ENCODE measurements at places on chromosomes 13 and 19.

- no peak for DNase-seq
Measured at GRCh38 chr19:802498-803098, 5.3 kb downstream of the PTBP1 start.

DNA sequence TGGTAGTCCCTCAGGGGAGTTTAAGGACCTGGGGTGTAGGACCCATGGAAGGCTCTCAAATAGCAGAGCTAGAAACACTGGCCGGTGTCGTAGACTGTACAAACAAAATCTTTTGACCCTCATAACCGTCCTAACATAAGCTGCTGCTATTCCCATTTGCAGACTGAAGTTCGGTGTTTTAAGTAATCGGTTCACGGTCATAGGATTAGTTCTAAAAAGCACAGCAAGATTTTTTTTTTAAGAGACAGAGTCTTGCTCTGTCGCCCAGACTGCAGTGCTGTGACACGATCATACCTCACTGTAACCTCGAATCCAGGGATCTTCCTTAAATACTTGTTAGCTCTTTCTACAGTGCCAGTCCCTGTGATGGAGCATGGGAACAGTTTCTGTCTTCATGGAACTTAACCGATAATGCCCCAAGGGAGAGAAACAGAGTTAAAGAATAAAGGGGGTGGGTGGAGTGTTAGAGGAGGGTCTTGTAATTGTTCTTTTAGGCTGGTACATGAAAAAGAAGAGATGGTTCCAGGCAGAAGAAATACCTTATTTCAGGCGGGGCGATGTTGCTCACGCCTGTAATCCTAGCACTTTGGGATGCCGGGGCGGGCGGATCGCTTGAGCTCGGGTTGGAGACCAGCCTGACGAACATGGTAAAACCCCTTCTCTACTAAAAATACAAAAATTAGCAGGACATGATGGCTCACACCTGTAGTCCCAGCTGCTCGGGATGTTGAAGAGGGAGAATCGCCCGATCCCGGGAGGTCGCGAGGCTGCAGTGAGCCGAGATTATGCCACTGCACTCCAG is 475 bp upstream of the ZC3H4 start:
- DNase-seq = no peak

- DNase-seq = no peak
Measured at GRCh38 chr13:80430561-80430960, 89.6 kb upstream of the SPRY2 start.

DNA sequence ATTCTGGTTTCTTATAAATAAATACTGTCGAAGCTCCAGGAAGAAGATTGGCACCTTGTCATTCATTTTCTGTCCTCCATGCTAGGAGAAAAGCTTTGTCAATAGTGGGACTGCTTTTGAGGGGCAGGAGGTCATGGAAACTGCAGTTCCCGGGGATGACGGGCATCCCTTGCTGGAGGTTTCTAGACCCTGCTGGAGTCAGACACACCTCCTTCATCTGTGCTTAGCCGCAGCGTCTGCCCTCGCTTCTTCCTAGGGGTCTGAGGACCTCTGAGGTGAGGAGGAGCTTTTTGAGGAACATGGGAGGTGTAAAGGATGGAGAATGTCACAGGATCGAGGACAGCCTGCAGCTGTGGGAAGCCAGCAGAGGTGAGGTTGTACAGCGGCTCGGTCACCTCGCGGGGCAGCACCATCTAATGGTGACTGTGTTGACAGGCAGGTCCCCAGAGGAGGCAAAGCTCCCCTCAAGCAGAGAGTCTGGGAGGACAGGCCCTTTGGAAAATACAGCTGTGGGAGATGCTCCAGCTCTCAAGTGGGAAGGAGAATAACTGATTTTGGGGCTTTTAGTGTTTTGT is 172.7 kb upstream of the RNF113B start:
- peak; percentile 19 for DNase-seq

DNA sequence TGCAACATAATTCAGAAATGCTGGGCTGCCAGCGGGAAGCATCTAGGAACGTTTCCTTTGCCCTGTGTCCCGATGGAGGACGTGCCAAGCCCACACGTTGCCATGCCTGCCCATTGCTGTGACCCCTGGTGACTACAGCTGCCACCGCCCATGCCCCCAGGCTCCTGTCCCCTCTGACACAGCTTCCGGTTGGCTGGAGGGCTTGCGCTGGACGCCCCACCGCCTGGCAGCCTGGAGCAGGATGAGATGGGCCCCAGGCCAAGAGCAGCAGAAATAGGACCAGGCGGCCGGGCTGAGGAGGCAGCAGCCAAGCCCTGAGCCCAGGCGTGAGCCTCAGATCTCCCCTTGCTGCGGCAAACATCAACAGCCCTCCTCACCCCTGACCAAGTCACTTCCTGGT is 125.9 kb downstream of the COL4A2 start:
- no peak for DNase-seq

DNA sequence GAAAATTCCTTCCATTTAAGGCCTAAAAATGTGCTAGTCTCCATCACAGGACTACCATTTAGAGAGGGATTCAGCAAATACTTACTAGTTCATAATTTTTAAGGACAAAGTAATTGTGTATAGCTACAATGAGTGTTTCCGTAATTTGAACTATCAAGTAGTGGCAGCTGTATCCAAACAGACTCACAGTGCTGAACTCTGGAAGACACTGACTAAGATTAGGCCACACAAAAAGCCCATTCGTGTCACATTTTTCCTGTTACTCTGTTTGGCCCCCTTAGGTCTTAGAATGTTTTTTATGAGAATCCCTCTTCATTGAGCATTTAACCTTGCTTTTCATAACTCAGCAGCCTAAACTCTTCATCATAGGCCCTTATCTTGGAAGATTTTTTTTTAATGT is 731.2 kb upstream of the PCDH9 start:
- no peak for DNase-seq

DNA sequence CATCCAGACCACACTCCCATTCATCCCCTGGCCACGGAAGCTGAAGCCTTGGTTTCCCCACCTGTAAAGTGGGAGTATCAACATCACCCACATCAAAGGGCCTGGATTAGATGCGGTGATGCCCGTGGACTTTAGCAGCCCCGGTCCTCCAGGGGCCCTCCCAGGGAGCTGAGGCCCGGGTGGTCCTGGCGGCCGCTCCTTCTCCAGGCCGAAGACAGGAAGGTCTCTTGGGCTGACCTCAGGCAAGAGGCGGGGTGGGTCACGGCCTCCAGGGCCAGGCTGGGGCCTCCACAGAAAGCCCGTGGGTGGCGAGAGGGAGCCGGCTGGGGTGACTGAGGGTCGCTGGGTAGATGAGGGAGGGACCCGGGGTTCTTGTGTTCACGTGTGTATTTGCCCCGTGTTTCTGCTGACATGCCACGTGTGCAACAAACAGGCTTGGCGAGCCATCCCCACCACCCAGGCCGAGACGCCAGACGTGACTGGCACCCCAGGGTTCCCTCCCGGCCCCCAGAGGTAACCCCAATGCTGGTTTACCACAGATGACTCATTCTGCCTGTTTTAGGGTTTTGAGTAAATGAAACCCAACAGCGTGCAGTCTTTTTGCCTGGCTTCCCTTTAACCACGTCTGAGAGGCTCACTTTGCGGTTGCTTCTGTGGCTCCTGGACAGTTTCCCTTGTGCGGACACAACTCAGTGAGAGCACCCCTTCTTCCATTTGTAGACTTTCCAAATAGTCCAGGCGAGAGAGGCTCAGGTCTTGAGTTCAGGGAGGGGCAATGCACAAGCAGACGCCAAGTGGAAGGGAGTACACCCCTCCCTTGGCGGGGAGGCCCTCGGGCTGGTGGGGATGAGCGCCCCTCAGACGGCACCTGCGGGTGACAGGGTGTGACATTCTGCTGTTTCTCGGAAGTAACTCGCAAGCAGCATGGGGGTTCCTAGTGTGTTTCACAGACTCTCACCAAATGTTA is 42.9 kb downstream of the C13orf46 start:
- peak; percentile 50 for DNase-seq

GRCh38 chr19:38515896-38516295 is 82.4 kb downstream of the RYR1 start:
- DNase-seq = no peak

GRCh38 chr19:34391813-34392212 is 12.4 kb upstream of the PDCD2L start:
- no peak for DNase-seq

- DNase-seq = no peak
Measured at GRCh38 chr13:38348861-38349389, 726 bp upstream of the UFM1 start.

DNA sequence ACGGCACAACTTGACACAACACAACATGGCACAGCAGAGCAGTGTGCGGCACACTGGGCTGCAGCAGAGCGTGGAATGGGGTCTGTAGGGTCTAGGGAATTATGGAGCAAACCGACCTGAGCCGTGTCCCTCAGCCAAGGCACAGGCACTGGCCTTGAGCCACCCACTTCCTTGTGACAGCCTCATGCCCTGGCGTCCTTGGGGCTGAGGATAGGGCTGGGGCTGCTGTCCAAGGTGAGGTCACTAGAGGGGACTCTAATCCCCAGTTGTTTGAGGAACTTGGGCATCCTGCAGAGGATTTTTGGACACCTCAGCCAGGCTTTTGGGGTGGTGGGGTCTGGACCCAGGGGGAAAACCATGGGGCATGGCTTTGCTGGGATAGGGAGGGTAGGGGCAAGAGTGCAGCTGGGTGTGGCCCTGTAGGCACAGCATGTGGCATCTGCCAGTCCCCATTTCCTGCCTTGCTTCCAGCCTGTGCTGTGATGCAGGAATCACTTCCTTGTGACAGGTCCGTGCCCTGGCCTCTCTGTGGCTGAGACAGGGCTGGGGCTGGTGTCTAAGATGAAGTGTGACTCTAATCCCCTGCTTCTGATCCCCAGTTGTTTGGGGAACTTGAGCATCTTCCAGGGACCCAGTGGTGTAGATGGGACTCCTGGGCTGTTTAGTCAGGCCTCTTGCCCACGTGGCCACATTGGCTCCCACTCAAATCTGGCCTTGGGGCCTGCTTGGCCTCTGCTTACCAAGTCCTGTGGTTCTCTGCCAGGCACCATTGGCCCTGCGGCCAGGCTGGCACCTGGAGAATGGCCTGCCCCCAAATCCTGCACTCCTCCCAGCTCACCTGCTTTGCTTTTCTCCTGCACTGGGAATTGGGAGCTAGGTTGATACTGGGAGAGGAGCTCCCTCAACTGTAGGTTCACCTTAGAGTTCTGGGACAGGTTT is 78.5 kb downstream of the SCGB2B2 start:
- DNase-seq = no peak

DNA sequence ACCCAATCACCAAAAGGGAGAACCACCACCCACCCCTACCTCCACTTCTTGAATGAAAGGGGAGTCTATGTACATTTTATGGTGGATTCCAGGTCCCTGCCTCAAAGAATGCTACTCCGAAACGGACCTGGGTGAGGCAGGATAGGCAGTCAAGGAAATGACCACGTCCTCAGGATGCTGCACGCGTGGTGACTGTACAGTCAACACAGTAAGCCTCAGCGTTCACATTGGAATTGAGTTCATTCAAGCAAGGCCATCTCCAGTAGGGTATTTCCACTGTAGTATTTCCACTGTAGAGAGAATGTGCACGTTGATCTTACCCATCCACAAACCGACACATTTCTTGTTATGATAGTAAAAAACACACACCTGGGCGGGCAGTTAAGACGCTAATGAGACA is 16.9 kb downstream of the ZSCAN5C start:
- DNase-seq = no peak

DNA sequence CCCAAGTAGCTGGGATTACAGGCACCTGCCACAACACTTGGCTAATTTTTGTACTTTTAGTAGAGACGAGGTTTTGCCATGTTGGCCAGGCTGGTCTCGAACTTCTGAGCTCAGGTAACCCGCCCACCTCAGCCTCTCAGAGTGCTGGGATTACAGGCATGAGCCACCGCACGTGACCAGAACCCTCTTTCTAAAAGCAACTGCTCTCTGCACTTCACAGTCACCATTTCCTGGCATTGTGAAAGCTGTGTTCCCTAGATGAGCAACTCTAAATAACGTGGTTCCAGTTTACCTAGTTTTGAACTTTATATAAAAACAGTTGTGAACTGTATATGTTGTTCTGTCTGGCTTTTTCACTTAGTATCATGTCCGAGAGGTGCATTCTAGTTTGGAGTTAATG is 152.9 kb downstream of the SIPA1L3 start:
- DNase-seq = peak; percentile 49

DNA sequence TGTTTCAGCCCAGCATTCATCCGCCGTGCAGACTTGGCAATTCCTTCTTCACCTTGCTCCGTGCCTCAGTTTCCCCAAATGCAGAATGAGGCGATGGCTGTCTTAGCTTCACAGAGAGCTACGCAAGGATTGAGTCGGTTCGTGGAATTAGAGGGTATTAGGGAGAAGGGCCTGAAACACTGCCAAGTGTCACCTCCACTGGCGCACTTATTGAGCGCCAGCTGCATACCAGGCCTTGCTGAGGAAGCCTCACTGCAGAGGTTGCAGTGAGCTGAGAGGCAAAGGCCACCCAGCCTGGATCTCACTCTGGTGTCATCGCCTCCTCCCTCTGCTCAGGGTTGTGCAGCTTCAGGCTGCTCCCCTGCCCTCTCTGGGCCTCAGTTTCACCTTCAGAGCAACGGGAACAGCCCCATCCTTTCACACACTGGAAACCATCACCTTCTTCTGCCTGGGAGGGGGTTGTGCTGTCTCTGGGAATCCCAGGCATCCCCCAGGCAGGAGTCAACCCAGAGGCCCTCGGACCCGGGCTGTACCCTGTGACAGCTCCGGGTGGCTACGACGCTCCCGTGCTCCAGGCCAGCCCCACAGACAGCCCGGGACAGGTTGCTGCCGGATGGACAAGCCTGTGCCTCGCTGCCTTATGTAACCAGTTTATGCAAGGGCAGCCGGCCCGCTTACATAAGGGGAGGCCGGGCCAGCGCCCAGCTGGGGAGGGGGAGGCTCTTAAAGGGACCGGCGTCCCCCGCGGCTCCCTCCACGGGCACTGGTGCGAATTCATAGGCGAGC is 31.9 kb downstream of the NFIC start:
- DNase-seq = no peak

DNA sequence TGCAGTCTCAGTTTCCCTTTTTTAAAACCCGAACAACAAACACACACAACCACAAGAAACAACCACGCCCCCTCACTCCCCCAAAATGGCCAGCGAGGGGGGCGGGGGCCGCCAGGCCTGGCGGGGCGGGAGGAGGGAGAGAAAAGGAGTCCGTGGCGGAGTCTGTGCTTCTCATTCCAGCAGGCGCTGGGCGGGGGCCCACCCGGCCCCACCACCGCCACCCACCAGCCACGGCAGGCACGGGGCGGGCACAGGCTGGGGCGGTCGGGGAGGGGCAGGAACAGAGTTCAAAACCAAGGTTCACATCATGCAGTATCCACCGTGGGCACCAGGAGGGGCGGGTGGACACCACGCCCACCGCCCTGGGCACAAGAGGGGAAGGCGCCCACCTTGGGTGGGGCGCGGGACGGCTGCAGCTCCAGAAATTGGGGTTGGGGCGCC is 12.9 kb downstream of the DPF1 start:
- peak; percentile 31 for DNase-seq

- peak; percentile 91 for DNase-seq
Measured at GRCh38 chr13:30739761-30740642, 4.7 kb downstream of the ALOX5AP start.

GRCh38 chr13:40440990-40441820 is 225.2 kb downstream of the FOXO1 start:
- DNase-seq = no peak

- peak; percentile 24 for DNase-seq
Measured at GRCh38 chr19:31675193-31675913, 326.1 kb upstream of the TSHZ3 start.

- DNase-seq = peak; percentile 24
Measured at GRCh38 chr19:24159707-24160106, 72.7 kb downstream of the ZNF254 start.

Measured in hematopoietic multipotent progenitor cell treated with erythropoietin and hydrocortisone succinate and interleukin-3 and kit ligand, for 4 days (in vitro differentiated cells).